ENCODE measurements at places on chromosomes 5 and 9.

DNA sequence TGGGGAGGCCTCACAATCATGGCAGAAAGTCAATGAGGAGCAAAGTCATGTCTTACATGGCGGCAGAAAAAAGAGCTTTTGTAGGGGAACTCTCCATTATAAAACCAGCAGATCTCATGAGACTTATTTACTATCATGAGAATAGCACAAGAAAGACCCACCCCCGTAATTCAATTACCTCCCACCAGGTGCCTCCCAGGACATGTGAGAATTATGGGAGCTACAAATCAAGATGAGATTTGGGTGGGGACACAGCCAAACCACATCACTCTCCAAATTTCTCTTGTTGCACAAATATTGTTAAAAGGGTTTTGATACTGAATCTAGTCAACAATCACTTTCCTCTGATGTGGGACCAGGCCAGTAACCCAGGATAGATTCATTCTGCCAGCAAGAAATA, 1176.1 kb downstream of the CDH9 start:
- DNase-seq, result no peak

GRCh38 chr9:93675336-93676150, 99.2 kb downstream of the PHF2 start:
- no peak for DNase-seq

- DNase-seq, result no peak
Observed at GRCh38 chr5:143395638-143396352, 7.7 kb downstream of the NR3C1 start.

DNA sequence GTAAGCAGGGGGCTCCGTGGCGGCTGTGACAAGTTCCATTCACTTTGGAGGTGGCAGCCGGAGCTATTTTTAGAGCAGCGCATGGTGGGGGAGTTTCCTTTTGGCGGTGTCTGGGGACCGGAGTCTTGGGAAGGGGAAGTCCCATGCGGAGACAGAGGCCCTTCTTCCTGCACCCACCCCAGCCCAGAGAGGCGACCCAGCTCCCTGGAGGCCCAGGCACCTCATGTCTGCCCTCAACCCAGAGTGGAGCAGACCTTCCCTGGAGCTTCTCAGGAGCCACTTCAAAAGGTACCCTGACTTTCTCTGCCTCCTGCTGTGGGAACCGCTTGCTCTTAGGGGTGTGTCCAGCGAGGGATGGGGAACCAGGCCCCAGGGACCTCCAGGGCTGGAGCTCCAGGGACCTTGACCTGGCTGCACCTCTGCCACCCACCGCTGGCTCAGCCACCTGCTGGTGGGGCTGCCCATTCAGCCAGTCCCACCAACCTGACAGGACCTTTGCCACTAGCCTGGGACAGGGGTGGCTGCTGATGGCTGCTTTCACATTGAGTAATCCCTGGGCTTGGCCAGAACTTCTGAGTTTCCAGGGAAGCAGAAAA, 34.1 kb downstream of the NEK6 start:
- DNase-seq, result no peak

DNA sequence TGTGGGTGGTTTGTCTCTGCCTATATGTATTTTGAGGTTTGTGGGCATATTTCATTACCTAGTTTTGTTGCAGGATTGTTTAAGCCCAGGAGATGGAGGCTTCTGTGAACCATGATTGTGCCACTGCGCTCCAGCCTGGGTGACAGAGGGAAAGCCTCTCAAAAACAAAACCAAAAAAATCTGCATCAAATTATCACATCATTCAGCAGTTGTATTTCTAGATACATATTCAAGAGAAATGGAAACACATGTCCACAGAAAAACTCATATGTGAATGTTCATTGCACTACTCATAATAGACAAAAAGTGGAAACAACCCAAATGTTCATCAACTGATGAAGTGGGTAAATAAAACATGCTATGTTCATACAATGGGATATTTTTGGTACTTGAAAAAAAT, 29.9 kb downstream of the HSPA4 start:
- DNase-seq, result peak; percentile 57

- DNase-seq, result peak; percentile 29
Observed at GRCh38 chr5:96823900-96824380, 16.2 kb upstream of the ERAP1 start.

DNA sequence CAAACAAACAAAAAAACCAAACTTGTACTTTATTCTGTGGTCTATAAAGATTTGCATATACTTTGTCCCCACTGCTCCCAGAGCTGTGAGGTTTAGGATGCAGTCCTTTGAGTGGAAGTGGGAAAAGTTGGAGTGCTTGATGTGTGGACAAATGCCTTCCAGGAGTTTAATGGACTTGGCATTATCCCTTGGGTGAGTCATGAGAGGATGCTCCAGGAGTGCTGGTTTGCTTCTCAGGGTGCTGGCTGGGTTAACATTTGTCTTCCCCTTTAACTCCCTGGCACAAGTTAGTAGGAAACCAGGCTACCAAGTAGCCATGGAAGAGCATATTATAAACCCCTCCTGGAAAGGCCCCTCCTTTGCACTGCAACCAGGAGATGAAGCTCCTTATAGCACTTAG, 417.4 kb upstream of the RIOK2 start:
- no peak for DNase-seq

GRCh38 chr9:129887334-129888292, 52.4 kb downstream of the USP20 start:
- DNase-seq, result peak; percentile 37
